Hypothalamus (tissue), 51 donors: ENCODE measurements at places on chromosomes 3 and 15.

DNA sequence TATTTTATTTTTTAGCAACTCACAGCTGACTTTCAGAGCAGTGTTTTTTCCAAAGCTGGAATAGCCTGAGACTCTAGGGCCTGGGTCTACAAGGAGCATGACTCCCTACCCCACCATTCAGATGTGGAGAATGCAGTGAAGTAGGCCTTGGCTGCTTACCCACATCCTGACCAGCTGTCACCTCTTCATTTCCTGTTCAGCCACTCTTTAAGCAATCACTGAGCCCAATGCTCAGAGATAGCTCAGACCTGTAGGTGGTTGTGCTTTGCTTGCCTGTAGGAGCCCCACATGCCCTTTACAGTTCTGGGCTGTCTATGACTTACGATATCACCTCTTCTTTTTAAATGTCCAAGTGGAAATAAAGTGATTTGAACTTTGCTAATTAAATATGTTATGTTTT lies 148.1 kb downstream of the NEK11 start:
- no peak for DNase-seq

DNA sequence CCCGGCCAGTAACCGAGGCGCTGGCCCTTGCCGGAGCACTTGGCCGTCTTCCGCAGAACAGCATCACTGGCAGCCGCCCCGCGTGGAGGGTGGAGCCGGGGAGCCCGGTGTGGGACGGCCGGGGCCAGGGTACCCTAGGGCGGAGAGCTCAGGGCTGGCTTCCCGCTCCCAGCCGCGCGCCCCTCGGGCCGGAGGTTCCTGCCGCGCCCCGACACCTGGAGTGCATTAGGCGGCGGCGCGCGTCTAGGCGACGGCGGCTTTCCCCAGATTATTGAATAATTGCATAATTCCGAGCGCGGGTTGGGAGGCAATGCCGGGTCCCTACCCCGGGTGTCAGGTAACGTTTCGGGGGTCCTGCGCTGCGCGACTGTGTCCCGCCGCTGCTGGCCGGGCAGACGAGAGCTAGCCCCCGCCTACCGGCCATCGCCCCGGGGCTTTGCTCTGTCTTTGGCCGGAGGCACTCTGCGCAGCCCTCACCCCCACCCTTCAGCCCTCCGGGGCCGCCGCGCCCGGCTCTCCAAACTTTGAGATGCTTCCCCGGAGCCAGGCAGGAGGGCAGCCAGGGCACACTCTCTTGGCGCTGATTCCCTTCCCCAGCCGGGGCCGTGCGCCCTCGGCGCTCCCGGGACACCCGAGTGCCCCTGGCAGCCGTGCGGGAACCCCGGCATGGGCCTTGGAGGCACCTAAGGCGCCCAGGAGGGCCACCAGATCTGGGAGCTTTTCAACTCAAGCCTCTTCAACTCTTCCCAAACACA lies 749 bp downstream of the ITGA11 start:
- no peak for DNase-seq

- DNase-seq = no peak
Observed at GRCh38 chr15:73331991-73332925, 36.5 kb downstream of the HCN4 start.

DNA sequence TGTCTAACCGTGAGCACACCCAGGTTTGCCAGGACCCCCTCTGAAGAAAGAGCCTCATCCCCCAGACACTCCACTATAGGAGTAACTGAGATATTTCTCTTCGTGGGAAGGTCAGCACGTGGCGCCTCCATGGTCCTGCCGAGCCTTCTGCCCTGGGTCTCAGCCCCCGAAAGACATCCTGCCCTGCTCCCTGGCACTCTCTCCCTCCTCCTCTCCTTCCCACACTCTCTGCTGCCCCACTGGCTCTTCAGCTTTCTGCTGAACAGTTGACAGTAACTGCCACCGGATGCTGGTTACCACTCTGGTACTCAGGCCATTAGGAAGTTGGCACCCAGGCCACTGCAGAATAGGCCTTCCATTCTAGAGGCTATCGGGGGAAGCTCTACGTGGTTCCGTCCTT lies 185.2 kb downstream of the UACA start:
- DNase-seq = no peak

DNA sequence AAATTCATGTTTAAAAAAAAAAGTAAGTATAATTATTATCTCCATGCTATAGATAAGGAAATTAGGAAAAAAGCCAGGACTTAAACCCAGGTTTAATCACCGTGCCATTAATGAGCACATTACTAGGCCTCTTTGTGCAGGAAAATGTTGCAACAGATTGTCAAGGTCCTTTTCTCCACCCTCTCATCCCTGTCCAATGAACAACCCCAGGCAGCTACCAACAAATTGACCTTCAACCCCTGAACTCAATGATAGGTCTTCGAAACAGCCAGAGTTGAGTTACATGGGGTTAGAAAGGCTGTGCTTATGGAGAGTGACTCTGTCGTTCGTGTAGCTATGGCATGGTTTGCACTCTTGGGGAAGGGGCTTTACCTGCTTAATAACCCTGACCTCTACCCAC lies 84.2 kb upstream of the CTNNB1 start:
- DNase-seq = no peak

GRCh38 chr15:41895491-41895890 lies 1.6 kb upstream of the SPTBN5 start:
- DNase-seq = no peak

GRCh38 chr3:34365231-34365630 lies 566.8 kb downstream of the PDCD6IP start:
- no peak for DNase-seq
